Sigmoid colon (tissue), 7 donors: ENCODE measurements at places on chromosomes 2 and 18. TPM values are rescaled to one million over a fixed set of nuclear protein-coding genes. Genes with fewer than 3 reads are reported as not detected.

DNA sequence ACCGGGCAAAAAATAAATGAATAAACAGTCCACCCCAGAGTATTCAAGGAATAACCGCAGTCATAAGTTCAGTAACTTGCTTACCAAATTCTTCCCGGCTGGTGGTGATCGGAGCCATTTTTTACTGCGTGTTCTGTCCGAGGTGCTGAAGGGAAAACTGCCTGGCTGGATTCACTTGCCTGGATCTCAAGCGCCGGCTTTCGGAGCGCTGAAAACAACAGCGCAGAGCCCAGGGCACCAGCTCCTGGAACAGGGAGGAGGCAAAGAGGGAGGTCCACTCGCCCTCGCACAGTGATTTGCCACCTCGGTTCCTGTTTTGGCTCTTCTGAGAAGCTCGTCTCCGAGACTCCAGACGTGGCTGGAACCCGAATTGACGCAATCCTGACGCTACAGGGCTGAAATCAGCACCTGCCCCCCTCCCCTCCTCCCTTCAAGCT lies at the start of gene SYT4:
Gene SYT4 (minus strand): TSS at position 327 of the 437 bp plus-strand sequence. CDS start 209 bp downstream, at position 118.
- no peaks in the 10 kb centered on the region for H3K27me3 ChIP-seq
- no peaks in the 10 kb centered on the region for H3K4me1 ChIP-seq

GRCh38 chr2:131475831-131476230 lies at the start of gene TUBA3D:
TUBA3D (plus strand) TSS chr2:131476119; CDS start chr2:131476200, 81 bp downstream.
- H3K27ac ChIP-seq, result no peak within 1 kb of the TSS
- no peaks in the 10 kb centered on the region for H3K36me3 ChIP-seq
- DNase-seq, result no peak
- H3K4me3 ChIP-seq, result no peak within 1 kb of the TSS
- no peaks in the 10 kb centered on the region for H3K27me3 ChIP-seq

- H3K4me1 ChIP-seq, result no peaks in the 10 kb centered on the region
- H3K36me3 ChIP-seq, result no peaks in the 10 kb centered on the region
These were observed 90.1 kb downstream of the DOK6 start for GRCh38 chr18:69490813-69491212.

The MYOM1 gene
- 23.2 TPM for total RNA-seq

The SLC19A3 gene
- total RNA-seq, result 0.95 TPM
